Epithelial cell of esophagus (primary cell): ENCODE measurements at places on chromosomes 6 and 20.

- no peak for DNase-seq
Observed at GRCh38 chr20:57108742-57109570, 157.5 kb downstream of the BMP7 start.

DNA sequence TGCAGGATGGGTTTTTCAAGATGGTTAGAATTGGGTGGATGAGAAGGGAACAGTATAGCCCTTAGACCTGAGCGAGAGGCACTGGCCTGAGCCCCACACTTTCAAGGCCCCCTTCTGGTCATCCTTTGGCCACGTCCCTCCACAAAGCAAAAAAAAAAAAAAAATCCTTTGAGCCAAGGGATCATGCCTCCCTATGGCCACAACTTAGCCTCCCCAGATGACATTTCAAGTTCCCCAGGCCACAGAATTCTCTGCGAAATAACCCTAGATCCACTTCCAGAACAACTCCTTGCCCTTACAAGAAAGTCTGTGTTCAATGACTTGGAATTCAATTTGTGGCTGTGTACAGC is 30.4 kb downstream of the ELOVL2 start:
- no peak for DNase-seq

- no peak for DNase-seq
Observed at GRCh38 chr6:162217811-162218493, 509.6 kb downstream of the PRKN start.

- peak; percentile 91 for DNase-seq
Observed at GRCh38 chr6:26537846-26538571, at the start of gene HMGN4. HMGN4 (plus strand) TSS chr6:26538366; CDS start chr6:26545207, 6,841 bp downstream.

DNA sequence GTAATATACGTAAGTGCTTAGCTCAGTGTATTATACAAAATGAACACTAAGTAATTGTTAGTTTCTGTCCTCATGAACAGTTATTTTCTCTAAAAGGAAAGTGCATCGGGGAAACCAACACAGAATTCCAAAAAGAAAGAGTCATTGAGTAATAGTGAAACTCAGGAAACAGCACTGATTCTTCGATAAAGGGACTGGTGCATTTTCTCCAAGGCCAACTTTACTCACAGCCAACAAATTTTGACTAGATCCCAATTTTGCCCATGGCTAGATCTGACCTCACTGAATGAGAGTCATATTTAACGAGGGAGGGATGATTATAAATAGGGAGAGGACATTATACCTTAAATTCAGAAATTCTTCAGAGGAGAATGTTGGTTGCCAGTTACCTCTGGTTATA is 390.9 kb upstream of the NRSN1 start:
- DNase-seq: no peak
